NCI-H510A treated with DMSO at 0.1 percent for 48 hours (cell line): ENCODE measurements at places on chromosomes 6 and 20.

DNA sequence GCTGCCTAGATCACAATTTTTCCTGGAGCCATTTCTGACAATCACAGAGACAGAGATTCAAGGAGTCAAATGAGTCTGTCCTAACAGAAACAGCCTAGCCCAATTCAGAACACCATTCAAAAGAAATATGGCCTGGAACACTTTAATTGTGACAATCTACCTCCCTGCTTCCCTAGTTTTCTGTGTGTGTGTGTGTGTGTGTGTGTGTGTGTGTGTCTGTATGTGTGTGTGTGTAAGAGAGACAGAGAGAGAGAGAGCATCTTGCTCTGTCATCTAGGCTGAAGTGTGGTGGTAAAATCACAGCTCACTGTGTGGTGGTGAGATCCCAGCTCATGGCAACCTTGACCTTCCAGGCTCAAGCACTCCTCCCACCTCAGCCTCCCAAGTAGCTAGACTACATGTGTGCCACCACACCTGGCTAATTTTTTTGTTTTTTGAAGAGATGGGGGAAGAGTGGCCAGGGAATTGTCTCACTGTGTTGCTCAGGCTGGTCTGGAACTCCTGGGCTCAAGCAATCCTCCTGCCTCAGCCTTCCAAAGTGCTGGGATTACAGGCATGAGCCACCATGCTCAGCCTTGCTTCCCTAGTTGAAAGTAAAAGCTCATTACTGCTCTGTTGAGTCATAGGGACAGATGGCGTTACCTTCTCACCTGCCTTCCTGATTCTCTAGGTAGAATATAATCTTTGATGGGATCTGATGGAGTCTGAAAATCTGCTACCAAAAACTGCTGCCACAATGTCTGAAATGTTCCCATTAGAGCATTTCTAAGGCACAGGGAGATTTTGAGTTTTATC, 89.6 kb upstream of the BEND6 start:
- no peak for DNase-seq

DNA sequence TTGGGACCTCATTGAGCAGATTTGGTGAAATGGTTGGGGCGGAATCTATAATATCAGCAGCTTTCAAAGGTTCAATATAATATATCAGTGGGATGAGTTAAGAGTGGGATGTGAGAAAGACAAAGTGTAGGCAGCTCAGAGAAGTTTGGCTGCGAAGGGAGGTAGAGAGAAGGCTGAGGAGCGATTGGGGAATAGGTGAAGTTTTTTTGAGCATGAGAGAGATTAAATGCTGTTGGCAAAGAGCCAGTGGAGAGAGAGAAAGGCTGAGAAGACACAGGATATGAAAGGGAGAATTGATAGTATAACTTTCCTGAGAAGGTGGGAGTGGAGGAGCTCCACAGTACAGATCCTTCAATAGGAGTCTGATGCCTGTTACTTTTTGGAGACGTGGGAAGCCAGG, 12.1 kb upstream of the SERINC3 start:
- no peak for DNase-seq

DNA sequence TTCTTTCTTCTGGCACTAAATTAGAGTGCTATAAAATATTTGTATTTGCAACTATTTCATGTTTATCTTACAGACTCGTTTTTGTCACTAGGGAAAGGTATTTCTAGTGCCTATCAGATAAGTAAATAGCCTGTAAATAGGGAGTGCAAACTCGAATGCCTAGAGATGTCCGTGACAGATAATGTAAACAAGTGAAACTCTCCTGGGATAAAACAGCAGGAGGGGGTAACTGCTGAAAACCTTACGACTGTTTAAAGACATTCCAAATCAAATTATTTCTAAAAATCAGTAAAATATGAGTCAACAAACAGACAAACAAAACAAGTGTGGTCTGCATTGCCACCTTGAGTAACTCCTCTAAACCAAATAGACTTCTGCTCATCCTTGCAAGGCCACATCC, 932.1 kb downstream of the EYS start:
- no peak for DNase-seq

GRCh38 chr20:63858393-63859165, 2.7 kb upstream of the ABHD16B start:
- DNase-seq: no peak

- no peak for DNase-seq
Measured at GRCh38 chr20:51487076-51487475, 55.4 kb downstream of the NFATC2 start.

GRCh38 chr20:15930311-15931305, 642.6 kb downstream of the KIF16B start:
- peak; percentile 76 for DNase-seq

- DNase-seq: no peak
Measured at GRCh38 chr20:2890742-2891141, 17.5 kb downstream of the PTPRA start.
